ENCODE measurements at places on chromosomes 12 and 14.

GRCh38 chr12:65595016-65595560 lies 229.2 kb upstream of the HMGA2 start:
- no peaks in the 10 kb centered on the region for H3K27me3 ChIP-seq
- H3K4me3 ChIP-seq: no peak overlapping the region
- no peak overlapping the region for H3K27ac ChIP-seq
- no peaks in the 10 kb centered on the region for H3K4me1 ChIP-seq
- H3K36me3 ChIP-seq: no peaks in the 10 kb centered on the region

- DNase-seq: no peak
- peaks cover 4% of the 10 kb centered on the region for H3K4me1 ChIP-seq
- no peak overlapping the region for H3K4me3 ChIP-seq
- H3K27ac ChIP-seq: no peak overlapping the region
- H3K27me3 ChIP-seq: no peaks in the 10 kb centered on the region
Measured at GRCh38 chr14:50656776-50657175, 11.3 kb downstream of the SAV1 start.

GRCh38 chr14:96105089-96105925 lies 66.1 kb downstream of the C14orf132 start:
- DNase-seq: no peak
- H3K4me3 ChIP-seq: no peak overlapping the region
- H3K27ac ChIP-seq: no peak overlapping the region
- H3K4me1 ChIP-seq: no peaks in the 10 kb centered on the region
- no peaks in the 10 kb centered on the region for H3K36me3 ChIP-seq

DNA sequence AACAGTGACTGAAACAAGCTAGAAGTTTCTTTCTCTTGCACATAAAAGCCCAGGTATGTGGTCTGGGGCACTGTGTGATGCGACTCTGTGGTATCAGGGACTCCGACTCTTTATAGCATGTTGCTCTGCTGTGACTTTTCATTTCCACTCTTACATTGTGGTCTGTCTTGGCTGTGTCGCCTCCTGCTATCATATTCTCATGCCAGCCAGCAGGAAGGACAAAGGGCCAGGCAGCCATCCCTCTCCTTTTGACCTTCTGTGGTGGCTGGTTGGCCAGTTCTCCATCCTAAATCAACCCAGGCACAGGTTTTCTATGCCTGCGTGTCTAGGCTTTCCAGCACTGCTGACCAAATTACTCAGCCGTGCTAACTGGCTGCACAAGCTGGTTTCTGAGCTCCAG lies 8.0 kb downstream of the ACAD10 start:
- no peaks in the 10 kb centered on the region for H3K27me3 ChIP-seq
- no peak overlapping the region for H3K27ac ChIP-seq
- no peak overlapping the region for H3K4me3 ChIP-seq
- DNase-seq: no peak

- H3K27me3 ChIP-seq: no peaks in the 10 kb centered on the region
- DNase-seq: peak; percentile 18
- no peak overlapping the region for H3K4me3 ChIP-seq
- H3K36me3 ChIP-seq: no peaks in the 10 kb centered on the region
- no peak overlapping the region for H3K27ac ChIP-seq
- no peaks in the 10 kb centered on the region for H3K4me1 ChIP-seq
Measured at GRCh38 chr12:80709811-80710726, 2.6 kb downstream of the MYF6 start.

- no peaks in the 10 kb centered on the region for H3K4me1 ChIP-seq
- H3K27me3 ChIP-seq: no peaks in the 10 kb centered on the region
Measured at GRCh38 chr12:40313928-40314327, 89.1 kb downstream of the LRRK2 start.

GRCh38 chr12:9198012-9198411 lies 10.2 kb downstream of the PZP start:
- no peak for DNase-seq
- H3K4me1 ChIP-seq: no peaks in the 10 kb centered on the region
- no peak overlapping the region for H3K27ac ChIP-seq
- no peak overlapping the region for H3K4me3 ChIP-seq
- no peaks in the 10 kb centered on the region for H3K36me3 ChIP-seq

DNA sequence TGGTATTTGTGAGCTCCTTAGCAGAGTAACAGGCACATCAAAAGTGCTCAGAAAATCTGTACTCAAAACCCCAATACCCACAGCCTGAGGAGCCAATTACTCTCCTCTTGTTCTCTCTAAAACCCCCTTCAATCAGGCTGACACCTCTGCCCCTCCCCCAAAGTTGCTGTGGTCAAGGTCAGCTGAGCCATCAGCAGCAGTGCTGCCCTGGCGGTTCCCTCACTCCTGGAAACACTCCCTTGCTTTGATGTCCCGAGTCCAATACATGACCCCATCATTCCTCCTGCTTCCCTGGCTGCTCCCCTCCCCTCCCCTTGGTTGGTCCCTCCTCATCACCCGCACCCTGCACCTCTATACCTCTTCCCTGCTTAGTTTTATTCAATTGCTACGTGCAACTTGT lies 57.2 kb upstream of the C14orf132 start:
- no peak for DNase-seq
- H3K27ac ChIP-seq: no peak overlapping the region
- no peaks in the 10 kb centered on the region for H3K4me1 ChIP-seq
- H3K27me3 ChIP-seq: peaks cover 2% of the 10 kb centered on the region
- no peak overlapping the region for H3K4me3 ChIP-seq

- no peak overlapping the region for H3K27ac ChIP-seq
- peaks cover 19% of the 10 kb centered on the region for H3K4me1 ChIP-seq
- no peak overlapping the region for H3K4me3 ChIP-seq
- no peaks in the 10 kb centered on the region for H3K36me3 ChIP-seq
- DNase-seq: no peak
- no peaks in the 10 kb centered on the region for H3K27me3 ChIP-seq
Measured at GRCh38 chr12:106147956-106148355, 9.2 kb upstream of the NUAK1 start.

DNA sequence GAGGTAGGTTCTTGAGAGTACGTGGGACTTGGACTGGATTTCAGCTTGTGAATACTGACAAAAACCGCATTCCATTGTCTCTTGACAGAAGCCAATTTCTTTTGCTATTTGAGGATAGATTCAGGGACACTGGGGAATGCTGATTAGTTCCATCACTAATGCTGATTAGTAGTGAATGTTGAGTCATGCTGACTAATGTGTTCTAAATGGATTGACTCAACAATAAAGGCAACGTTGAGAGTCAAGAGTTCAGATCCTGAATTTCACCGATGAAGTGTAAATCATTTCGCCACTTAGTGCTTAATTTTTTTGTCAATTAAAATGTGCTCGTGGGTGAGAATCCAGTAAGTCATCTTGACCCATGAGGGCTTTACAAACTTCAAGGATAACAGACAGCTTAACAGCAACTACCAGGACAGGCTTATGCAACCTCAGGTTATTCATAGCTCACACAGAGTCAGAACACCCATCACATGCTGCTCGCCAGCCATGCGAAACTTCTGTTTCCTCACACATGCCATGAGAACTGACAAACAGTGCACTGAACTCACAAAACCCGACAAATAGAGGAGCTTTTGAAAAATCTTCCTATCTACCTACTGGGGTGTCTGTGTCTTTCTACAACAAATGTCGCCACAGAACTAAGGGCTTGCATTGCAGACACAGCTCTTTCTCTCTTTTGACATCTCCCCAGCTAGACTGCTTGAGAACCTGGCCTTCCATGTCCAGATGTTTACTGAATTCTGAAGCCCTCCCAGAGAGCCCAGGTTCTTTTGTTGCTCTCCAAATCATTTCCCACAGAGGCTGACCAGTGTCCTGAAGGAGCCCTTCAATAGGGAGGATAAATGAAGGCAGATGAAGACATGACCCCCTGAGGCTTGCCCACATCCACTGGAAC lies 316.4 kb downstream of the ZFP36L1 start:
- no peak overlapping the region for H3K4me3 ChIP-seq
- peaks cover 3% of the 10 kb centered on the region for H3K4me1 ChIP-seq
- no peak for DNase-seq
- H3K27me3 ChIP-seq: no peaks in the 10 kb centered on the region
- H3K36me3 ChIP-seq: no peaks in the 10 kb centered on the region
- no peak overlapping the region for H3K27ac ChIP-seq

DNA sequence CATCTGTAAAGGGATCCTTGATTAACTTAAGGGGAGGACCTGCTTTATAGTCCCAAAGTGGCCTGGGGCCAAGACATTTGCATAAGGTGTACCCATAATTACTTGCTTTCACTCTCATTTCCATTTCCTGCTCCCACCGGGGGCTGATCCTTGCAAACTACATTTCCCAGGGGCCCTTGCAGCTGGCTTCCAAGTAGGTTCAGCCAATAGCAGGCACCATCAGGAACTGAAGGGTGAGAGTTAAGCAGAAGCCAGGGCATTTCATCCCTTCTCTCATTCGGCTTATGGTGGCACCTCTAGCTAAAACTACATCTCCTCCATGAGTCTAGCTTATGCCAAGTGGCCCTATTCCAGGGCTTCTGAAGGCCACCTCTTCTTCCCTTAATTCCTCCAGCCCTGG lies 88.8 kb downstream of the CCDC60 start:
- no peak overlapping the region for H3K27ac ChIP-seq
- no peaks in the 10 kb centered on the region for H3K4me1 ChIP-seq
- no peak for DNase-seq

GRCh38 chr12:68972595-68972994 lies 39.6 kb upstream of the CPM start:
- no peak overlapping the region for H3K4me3 ChIP-seq
- no peaks in the 10 kb centered on the region for H3K36me3 ChIP-seq
- DNase-seq: no peak
- H3K4me1 ChIP-seq: no peaks in the 10 kb centered on the region
- no peak overlapping the region for H3K27ac ChIP-seq

- H3K4me3 ChIP-seq: no peak overlapping the region
- H3K27ac ChIP-seq: no peak overlapping the region
- H3K36me3 ChIP-seq: no peaks in the 10 kb centered on the region
- DNase-seq: no peak
- H3K4me1 ChIP-seq: no peaks in the 10 kb centered on the region
- H3K27me3 ChIP-seq: no peaks in the 10 kb centered on the region
Measured at GRCh38 chr12:125683748-125684381, 618.6 kb downstream of the AACS start.

- H3K27ac ChIP-seq: peak overlapping the region; percentile 79
- H3K4me1 ChIP-seq: peaks cover 33% of the 10 kb centered on the region
- H3K36me3 ChIP-seq: no peaks in the 10 kb centered on the region
- H3K27me3 ChIP-seq: no peaks in the 10 kb centered on the region
- DNase-seq: peak; percentile 68
Measured at GRCh38 chr12:1605129-1606020, 11.0 kb upstream of the FBXL14 start.

- H3K27me3 ChIP-seq: no peaks in the 10 kb centered on the region
- H3K4me3 ChIP-seq: peak overlapping the region; percentile 59
- DNase-seq: no peak
- H3K27ac ChIP-seq: no peak overlapping the region
- H3K4me1 ChIP-seq: no peaks in the 10 kb centered on the region
- no peaks in the 10 kb centered on the region for H3K36me3 ChIP-seq
Measured at GRCh38 chr14:89041257-89041582, 216.8 kb downstream of the TTC8 start.

GRCh38 chr12:107178776-107179175 lies 85.4 kb upstream of the CRY1 start:
- no peak overlapping the region for H3K4me3 ChIP-seq
- no peaks in the 10 kb centered on the region for H3K4me1 ChIP-seq
- no peaks in the 10 kb centered on the region for H3K36me3 ChIP-seq
- H3K27ac ChIP-seq: no peak overlapping the region
- no peak for DNase-seq

DNA sequence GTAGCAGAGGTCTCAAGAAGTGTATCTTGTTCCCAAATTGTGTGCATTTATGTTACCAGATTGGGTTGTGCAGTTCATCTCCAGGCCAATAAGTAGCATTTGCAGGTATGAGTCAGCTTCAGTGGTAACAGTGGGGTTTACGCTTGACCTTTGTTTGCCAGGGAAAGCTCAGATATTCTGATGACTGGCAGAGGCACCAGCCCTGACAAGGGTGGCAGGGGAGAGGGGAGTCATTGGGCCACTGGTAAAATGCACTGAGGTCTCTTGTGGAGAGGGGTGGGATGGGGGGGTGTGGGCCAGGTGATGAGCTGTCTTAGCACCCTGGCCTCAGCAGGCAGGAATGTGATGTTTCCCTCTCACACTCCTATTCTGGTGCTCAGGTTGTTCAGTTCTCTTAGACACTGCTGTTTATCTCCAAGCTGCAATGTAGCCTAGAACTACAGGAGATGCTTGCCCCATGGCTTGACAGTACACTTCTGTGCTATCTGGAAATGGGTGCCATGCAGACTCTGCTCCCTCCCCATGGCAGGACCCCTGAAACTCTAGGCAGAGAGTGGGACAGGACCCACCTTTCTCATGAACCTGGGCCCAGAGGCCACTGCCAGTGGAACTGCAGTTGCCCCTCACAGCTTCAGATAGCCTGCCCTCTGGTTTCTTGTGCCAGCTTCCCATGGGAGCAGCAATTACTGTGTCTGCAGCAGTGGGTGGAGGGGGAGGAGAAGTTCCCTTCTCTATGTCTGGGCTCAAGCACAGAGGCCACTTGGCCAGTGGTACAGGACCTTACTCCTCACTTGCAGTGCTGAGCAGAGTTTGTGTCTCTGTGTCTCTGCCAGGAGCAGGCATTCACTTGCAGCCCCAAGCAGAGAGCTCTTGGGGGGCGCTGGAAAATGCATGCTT lies 31.9 kb downstream of the USP15 start:
- H3K4me1 ChIP-seq: peaks cover 6% of the 10 kb centered on the region
- no peak overlapping the region for H3K4me3 ChIP-seq
- no peak overlapping the region for H3K27ac ChIP-seq
- no peak for DNase-seq
- no peaks in the 10 kb centered on the region for H3K36me3 ChIP-seq

GRCh38 chr12:131939007-131939406 lies 9.9 kb downstream of the PUS1 start:
- no peak overlapping the region for H3K4me3 ChIP-seq
- H3K27me3 ChIP-seq: no peaks in the 10 kb centered on the region
- no peaks in the 10 kb centered on the region for H3K4me1 ChIP-seq
- 0 out of 2 replicates have a peak, but pooled peaks cover 2% of the 10 kb centered on the region for H3K36me3 ChIP-seq
- no peak for DNase-seq

GRCh38 chr12:68332728-68333630 lies 817 bp upstream of the MDM1 start:
- H3K27ac ChIP-seq: peak overlapping the region; percentile 95
- peak overlapping the region; percentile 88 for H3K4me3 ChIP-seq
- peaks cover 2% of the 10 kb centered on the region for H3K36me3 ChIP-seq
- DNase-seq: no peak

- H3K36me3 ChIP-seq: no peaks in the 10 kb centered on the region
- H3K4me3 ChIP-seq: no peak overlapping the region
- H3K4me1 ChIP-seq: peaks cover 20% of the 10 kb centered on the region
- H3K27ac ChIP-seq: peak overlapping the region; percentile 72
- no peak for DNase-seq
Measured at GRCh38 chr12:638953-639557, 24.2 kb downstream of the NINJ2 start.

Measured in Panc1 (cell line).